ENCODE measurements at places on chromosomes 7 and 10. TPM values are rescaled to one million over a fixed set of nuclear protein-coding genes. Genes with fewer than 3 reads are reported as not detected.

Gene DMTF1
- total RNA-seq, result 36.2 TPM

Gene NPSR1
- total RNA-seq, result not detected

Gene CRYGN
- 2.4 TPM for total RNA-seq

Gene SEPTIN7
- 280 TPM for total RNA-seq

Gene SEM1
- 39.2 TPM for total RNA-seq

Gene USP6NL
- total RNA-seq, result 21.9 TPM

Gene VWA2
- total RNA-seq, result not detected

Gene SPDYE9
- not detected for total RNA-seq

- no peaks in the 10 kb centered on the region for H3K27me3 ChIP-seq
- H3K4me1 ChIP-seq, result no peaks in the 10 kb centered on the region
- no peaks in the 10 kb centered on the region for H3K36me3 ChIP-seq
- H3K4me3 ChIP-seq, result peak overlapping the region; percentile 51
- DNase-seq, result peak; percentile 36
- H3K27ac ChIP-seq, result peak overlapping the region; percentile 97
Observed at GRCh38 chr10:75295868-75296441, 60.2 kb upstream of the COMTD1 start.

DNA sequence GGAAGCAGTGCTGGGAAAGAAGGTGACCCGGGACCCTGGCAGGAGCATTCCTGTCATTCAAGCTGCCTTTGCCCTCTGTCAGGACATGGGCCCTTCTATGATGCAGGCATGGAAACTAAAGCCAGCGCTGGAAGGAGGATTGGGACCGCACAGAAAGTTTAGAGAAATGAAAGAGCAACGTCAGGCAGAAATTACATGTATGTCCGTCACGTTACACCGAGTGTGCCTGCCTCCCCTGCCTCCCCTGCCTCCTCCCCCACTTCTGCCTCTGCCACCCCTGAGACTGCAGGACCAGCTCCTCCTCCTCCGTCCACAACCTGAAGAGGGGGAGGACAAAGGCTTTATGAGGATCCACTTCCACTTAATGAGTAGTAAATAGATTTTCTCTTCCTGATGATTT, 13.9 kb upstream of the PWWP2B start:
- DNase-seq, result no peak
- no peak overlapping the region for H3K4me3 ChIP-seq
- H3K36me3 ChIP-seq, result no peaks in the 10 kb centered on the region
- H3K27me3 ChIP-seq, result no peaks in the 10 kb centered on the region
- H3K27ac ChIP-seq, result peak overlapping the region; percentile 5

DNA sequence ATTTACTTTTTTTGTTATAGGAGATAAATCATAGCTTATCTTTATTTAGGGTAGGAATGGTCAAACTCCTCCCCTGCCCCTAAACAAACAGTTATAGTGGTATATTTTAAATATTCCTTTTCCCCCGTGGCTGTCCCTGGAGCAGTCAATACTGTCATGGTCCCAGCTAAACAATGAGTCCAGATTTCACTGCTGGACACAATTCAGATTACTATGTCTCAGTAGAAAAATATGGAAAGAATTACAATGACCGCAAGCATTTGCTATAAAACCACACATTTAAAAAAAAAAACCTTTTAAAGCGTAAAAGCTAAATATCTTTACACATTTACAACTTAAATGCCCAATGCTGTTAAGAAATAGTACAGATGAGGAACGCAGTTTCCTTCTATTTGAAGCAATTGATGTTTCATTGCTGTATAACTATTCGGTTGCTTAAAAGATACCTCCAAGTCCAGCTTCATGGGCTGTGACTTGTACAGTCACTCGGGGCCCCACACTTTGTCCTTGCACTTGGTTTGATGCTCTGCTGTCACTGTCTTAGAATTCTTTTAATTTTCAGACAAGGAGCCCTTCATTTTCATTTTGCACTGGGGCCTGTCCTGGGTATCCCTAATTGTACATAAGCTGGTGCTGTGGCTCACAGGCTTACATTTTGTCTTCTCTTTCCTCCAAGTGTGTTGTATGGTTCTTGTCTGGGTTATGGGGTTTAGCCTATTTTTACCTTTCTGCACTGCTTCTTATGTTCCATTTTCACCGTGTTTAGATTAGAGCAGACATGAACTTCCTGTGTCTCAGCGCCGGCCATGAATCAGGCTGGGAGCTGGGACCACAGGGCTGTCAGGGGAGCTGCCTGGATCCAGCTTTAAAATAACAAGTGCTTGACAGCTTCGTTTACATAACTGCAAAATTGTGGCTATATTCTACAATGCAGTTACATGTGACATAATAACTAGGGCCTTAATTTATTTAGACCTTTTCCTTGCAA, 530.2 kb upstream of the FZD8 start:
- H3K36me3 ChIP-seq, result no peaks in the 10 kb centered on the region
- no peak overlapping the region for H3K27ac ChIP-seq
- H3K4me3 ChIP-seq, result no peak overlapping the region
- no peak for DNase-seq

GRCh38 chr10:6917125-6917524, 337.0 kb upstream of the PRKCQ start:
- no peaks in the 10 kb centered on the region for H3K4me1 ChIP-seq
- H3K36me3 ChIP-seq, result no peaks in the 10 kb centered on the region
- H3K27ac ChIP-seq, result no peak overlapping the region
- no peak overlapping the region for H3K4me3 ChIP-seq
- H3K27me3 ChIP-seq, result no peaks in the 10 kb centered on the region

- H3K4me1 ChIP-seq, result no peaks in the 10 kb centered on the region
- DNase-seq, result no peak
- H3K27ac ChIP-seq, result no peak overlapping the region
Observed at GRCh38 chr10:133466683-133467275, 13.0 kb downstream of the SCART1 start.

- H3K4me1 ChIP-seq, result no peaks in the 10 kb centered on the region
- H3K36me3 ChIP-seq, result no peaks in the 10 kb centered on the region
- no peak overlapping the region for H3K4me3 ChIP-seq
Observed at GRCh38 chr10:126129026-126129425, 232.7 kb downstream of the FANK1 start.

DNA sequence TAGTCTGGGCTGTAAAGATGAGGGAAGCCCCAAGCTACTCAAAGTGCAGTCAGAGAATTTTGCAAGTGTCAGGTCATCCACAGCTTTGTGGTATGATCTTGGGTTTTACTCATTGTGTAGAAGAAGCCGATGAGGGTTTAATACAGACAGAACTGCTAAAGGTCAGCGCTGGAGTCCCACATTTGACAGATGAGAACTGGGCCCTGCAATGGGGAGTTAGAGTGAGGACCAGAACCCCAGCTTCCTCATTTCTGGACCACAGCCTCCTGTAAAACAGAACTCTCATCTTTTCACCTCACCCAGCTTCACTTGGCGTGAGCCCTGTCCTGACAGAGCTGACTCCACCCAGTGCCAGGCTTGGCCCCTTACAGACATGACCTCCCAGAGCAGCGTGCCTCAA, 20.1 kb downstream of the LRRC20 start:
- no peaks in the 10 kb centered on the region for H3K27me3 ChIP-seq
- no peak overlapping the region for H3K4me3 ChIP-seq
- peaks cover 9% of the 10 kb centered on the region for H3K4me1 ChIP-seq

DNA sequence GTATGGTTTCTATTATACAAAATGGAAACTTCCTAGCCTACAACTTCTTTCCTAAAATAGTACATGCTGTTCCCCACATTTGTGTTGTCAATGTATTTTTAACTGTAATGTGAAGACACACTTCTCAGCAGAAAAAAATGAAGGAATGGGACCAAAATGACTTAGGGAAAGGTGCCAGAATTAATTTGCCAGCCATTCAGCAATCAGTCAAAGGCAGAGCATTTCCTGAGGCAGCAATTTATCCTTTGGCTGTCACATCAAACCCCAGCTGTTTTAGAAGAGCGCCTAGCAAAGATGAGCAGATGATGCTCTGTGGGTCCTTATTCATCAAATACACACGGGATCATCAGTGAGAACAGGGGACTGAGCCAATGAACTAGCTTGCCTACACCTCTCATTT, 592.5 kb downstream of the KCNMA1 start:
- H3K36me3 ChIP-seq, result no peaks in the 10 kb centered on the region
- H3K4me3 ChIP-seq, result no peak overlapping the region
- no peak for DNase-seq
- H3K4me1 ChIP-seq, result no peaks in the 10 kb centered on the region

- H3K36me3 ChIP-seq, result no peaks in the 10 kb centered on the region
- no peak overlapping the region for H3K4me3 ChIP-seq
- H3K4me1 ChIP-seq, result no peaks in the 10 kb centered on the region
- H3K27ac ChIP-seq, result no peak overlapping the region
- DNase-seq, result no peak
Observed at GRCh38 chr10:131142517-131143380, 168.8 kb downstream of the TCERG1L start.

DNA sequence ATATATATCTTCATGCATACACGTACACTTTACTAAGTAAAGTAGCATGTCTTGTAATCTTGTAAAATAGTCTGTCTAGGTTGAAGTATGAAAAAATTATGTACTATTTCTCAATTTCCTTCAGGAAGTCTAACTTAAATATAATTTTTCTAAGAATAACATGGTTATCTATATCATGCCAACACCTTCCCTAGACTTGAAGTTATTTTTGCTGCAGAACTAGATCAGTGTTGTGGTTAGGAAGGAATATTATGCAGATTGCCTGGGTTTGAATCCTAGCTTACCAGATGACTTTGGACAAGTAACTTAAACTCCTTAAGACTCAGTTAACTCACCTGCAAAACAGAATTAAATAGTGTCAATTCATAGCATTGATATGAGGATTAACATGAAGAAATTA, 142.2 kb upstream of the SEMA3A start:
- H3K36me3 ChIP-seq, result no peaks in the 10 kb centered on the region
- H3K27ac ChIP-seq, result no peak overlapping the region
- H3K4me1 ChIP-seq, result no peaks in the 10 kb centered on the region
- no peak overlapping the region for H3K4me3 ChIP-seq
- DNase-seq, result no peak
- no peaks in the 10 kb centered on the region for H3K27me3 ChIP-seq

DNA sequence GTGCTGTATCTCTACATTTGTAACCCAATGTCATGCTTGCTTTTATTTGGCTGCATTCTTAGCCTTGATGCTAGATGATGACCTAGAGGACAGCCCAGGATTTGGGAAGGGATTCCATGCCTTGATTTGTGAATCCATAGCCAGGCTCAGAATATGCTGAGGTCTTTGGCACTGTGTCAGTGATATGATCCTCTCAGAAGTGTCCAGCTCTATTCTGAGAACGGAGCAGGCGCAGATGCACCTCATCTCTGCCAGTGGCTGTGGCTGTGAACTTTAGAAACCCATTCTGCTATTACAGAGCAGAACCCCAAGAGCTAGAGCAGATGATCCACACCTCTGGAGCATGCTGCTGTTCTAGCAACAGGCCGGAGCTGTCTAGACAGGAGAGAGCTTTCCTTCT, 212.8 kb downstream of the TRIL start:
- H3K27me3 ChIP-seq, result no peaks in the 10 kb centered on the region
- no peak overlapping the region for H3K4me3 ChIP-seq
- DNase-seq, result no peak
- no peak overlapping the region for H3K27ac ChIP-seq
- no peaks in the 10 kb centered on the region for H3K36me3 ChIP-seq

DNA sequence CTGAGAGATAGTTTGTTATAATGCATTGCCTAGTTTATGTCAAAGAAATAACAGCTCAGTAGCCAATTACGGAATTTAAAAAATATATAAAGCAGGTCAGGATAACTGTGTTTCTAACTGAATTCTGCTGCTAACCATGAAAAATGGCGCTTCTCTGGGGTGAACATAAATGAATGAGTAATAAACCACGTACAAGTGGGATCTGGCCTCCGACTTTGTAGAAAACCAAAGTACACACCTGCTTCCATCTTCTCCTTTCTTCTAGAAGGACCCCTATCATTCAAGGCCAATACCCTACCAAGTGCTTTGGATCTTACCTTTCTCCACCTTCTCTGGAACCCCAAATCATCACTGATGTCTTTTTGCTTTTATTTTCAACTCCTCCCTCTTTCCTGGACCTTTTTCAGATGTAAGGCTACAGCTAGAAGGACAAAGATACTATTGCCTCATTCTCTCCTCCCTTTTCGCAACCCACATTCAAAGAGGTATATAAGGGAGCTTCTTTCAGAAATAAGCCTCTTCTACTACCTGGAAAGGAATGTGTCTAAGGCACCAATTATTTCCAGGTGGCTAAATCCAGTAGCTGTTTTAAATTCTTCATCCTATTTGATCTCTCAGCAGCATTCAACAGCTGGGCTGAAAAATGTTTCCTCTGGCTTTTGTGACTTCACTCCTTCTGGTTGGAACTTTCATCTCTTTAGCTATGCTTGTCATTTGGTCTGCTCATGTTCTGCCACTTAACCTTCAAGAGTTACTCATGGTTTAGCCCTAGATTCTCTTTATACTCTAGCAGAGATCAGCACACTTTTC, 37.7 kb downstream of the NAMPT start:
- no peak for DNase-seq
- H3K27me3 ChIP-seq, result no peaks in the 10 kb centered on the region
- H3K4me1 ChIP-seq, result no peaks in the 10 kb centered on the region
- no peak overlapping the region for H3K27ac ChIP-seq
- no peaks in the 10 kb centered on the region for H3K36me3 ChIP-seq

GRCh38 chr7:18405726-18406125, 89.8 kb upstream of the HDAC9 start:
- no peak for DNase-seq
- no peaks in the 10 kb centered on the region for H3K4me1 ChIP-seq
- H3K27ac ChIP-seq, result no peak overlapping the region

DNA sequence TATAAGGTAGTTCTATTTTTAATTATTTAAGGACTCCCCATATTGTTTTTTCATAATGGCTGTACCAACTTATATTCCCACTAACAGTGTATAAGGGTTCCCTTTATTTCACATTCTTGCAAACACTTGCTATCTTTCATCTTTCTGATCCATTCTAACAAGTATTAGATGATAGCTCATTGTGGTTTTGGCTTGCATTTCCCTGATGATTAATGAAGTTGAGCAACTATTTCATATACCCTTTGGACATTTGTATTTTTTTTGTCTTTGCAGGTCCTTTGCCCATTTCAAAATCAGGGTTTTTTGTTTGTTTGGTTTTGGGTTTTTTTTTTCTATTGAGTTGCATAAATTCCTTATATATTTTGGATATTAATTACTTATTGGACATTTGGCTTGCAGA, 107.2 kb downstream of the EPC1 start:
- no peak overlapping the region for H3K27ac ChIP-seq
- no peak for DNase-seq
- no peaks in the 10 kb centered on the region for H3K36me3 ChIP-seq
- no peak overlapping the region for H3K4me3 ChIP-seq
- no peaks in the 10 kb centered on the region for H3K4me1 ChIP-seq
- no peaks in the 10 kb centered on the region for H3K27me3 ChIP-seq

GRCh38 chr10:122255509-122256301, 15.4 kb upstream of the BTBD16 start:
- H3K27ac ChIP-seq, result no peak overlapping the region
- no peaks in the 10 kb centered on the region for H3K4me1 ChIP-seq
- H3K27me3 ChIP-seq, result no peaks in the 10 kb centered on the region
- no peaks in the 10 kb centered on the region for H3K36me3 ChIP-seq
- no peak for DNase-seq
- H3K4me3 ChIP-seq, result no peak overlapping the region

All from uterus (tissue), 4 donors.